ENCODE measurements at places on chromosomes 1 and 21.

DNA sequence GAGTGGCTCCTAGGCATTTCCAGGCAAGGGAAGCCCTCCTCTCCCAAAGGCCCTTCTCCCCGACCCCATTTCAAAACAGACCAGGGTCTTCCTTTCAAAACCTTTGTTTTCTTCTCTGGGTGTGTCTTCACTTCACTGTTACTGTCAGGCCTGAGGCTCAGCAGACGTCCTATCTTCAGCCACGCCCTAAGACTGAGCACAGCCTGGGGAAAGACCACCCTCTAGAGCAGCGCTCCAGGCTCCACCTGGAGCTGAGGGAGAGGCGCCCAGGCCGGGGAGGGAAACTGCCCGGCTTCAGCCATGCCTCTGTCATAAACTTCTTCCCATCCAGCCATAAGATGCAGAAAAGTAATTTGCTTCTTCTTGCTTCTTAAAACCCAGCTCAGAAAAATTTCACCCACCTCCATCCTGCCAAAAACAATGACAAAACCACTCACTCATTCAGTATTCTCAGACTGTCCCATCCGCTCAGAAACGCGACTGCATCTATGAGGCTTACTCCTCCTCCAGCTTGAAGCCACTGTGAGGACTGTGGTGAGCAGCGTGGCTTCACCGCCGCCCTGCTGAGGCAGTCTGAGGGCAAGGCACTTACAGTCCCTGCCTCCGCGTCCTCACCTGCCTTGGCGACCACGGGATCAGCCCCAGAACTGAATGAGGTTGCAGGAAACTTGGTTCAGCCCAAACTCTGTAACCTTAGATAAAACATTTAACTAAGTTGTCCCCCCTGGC, 36.1 kb downstream of the VN1R5 start:
- no peak for DNase-seq

GRCh38 chr1:116902027-116902426, 7.7 kb upstream of the PTGFRN start:
- DNase-seq: no peak

DNA sequence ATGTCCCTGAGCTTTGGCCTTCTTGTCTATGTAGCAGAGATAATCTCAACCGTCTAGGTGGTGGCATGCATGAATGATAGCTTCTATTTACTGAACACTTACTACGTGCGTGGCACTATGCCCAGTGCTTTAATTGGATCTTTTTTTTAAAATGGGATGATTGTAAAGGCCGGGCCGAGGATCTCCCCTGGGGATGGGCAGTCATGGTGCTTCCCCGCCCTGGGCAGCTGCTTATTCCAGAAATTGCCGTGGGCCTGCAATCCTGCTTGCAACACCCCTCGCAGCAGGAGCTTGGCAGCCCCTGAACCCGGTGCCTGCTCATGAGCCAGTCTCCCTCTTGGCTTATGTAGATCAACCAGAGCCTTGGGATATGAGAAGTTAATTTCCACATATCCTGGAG, 360.7 kb downstream of the CAMTA1 start:
- no peak for DNase-seq

DNA sequence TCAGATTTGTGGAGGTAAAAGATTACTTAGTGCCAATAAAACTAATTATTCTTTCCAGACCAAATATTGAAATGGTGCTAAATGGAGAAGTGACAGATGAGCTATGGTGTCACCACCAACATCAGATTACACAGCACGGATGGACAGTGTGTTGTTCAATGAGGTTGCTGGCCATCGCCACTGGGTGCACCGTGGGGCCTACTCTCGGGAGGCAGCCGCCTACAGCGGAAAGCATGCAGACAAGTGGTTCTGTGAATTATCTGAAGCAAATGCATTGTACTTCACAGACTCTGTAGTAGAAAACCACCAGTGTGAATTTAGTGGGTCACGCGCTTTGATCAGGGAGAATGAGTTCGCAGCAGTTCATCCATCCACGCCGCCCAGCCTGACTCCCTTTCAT, 42.3 kb downstream of the GNG4 start:
- no peak for DNase-seq

- peak; percentile 20 for DNase-seq
Measured at GRCh38 chr1:112707221-112708001, 484 bp upstream of the RHOC start.

DNA sequence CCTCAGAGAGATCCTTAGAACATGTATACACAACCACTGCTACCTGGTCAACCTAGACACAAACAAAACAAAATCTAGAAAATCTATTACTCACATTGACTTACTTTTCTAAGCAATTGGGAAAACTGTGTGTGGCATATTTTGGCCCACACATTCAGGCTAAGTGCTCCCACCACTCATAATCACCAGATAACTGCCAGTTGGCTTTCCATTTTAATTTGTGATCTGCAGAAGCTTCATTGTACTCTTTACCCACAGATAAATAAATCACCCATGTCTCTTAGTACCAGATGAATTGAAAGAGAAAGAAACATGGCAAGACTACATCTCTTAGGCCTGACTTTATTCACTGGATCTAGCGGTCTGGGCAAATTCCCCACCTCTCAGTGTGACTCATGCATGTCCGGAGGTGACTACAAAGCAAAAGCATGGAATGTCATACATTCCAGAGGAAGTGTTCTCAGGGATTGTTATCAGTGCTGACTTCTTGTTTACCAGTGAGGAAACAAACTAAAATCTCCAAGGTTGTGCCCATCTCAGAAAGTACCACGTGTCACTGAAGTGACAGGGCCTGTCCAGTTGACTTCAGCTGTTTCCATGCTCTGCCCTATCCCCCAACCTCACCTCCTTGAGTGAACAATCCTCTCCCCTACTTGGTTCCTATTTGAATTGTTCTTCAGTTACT, 52.4 kb upstream of the BCL10 start:
- no peak for DNase-seq

DNA sequence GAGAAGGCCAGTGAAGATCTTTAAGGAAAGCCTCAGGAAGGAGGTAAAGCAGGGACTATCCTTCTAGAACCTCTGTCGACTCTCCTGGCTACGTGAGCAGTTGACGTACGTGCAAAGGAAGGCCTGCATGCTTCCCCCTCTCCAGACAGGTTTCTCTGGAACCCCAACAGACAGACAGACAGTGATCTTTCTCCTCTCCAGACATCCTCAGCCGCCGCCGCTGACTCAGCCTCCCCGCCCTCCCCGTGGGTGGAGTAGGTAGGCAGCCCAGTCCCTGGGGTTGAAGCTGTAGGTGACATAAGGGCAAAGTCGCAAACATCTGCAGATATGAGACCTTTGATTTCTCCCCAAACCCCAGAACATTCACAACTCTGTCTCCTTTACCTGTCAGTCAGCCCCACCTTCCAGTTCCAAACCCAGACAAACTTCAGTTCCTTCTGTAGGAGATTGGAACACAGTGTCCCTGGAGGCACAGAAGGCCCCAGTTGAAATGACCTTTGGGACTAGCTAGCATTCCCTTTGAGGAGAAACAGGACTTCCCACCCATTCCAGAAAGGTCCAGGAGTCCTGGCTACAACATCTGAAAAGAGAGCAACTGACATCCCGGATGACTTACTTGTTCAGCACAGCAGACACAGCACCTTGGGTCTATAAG, 146.0 kb upstream of the JUN start:
- DNase-seq: no peak

DNA sequence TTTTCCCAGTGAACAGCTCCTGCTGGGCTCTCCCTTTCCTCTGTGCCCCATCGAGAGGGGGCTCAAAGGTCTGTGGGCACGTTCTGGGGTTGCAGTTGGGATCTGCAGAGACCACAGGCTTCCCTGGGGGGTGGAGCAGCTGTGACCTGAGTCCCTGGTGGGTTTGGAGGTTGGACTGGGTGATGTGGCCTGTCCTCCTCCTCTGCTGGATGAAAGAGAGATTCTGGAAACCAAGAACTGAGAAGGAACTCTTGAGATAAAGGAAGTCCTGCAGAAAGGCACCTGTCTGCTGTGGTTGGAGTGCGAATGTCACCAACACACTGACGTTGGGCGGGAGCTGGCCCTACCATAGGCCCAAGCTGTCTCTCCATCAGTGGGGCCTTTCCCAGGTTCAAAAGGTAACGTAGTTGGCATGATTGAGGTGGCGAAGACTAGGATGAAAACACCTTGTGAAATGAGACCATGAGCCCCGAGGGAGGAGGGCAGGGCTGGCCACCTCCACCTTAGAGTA, 35.8 kb upstream of the ETV3 start:
- DNase-seq: no peak

- no peak for DNase-seq
Measured at GRCh38 chr1:92711473-92712165, 73.3 kb downstream of the EVI5 start.

- no peak for DNase-seq
Measured at GRCh38 chr1:167538657-167539056, 14.9 kb downstream of the CREG1 start.

- no peak for DNase-seq
Measured at GRCh38 chr1:163056831-163057230, 12.3 kb upstream of the RGS4 start.

DNA sequence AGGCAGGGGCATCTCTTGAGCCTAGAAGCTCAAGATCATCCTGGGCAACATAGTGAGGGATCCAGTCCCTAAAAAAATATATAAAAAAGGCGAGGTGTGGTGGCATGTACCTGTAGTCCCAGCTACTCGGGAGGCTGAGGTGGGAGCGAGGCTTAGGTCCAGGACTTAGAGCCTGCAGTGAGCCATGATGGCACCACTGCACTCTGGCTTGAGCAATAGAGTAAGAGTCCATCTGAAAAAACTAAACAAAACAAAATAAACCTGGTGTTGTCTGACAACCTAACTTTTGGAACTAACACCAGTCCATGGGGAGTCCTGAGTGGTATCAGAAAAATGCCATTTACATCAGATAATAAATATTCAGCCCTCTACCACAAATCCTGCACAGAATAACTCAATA, 110.1 kb upstream of the NRIP1 start:
- no peak for DNase-seq
